OCI-LY7 (cell line): ENCODE measurements at places on chromosomes 1 and 21. TPM values are rescaled to one million over a fixed set of nuclear protein-coding genes. Genes with fewer than 3 reads are reported as not detected.

GRCh38 chr1:225021037-225021436 is 91.6 kb downstream of the DNAH14 start:
- no peak for DNase-seq

DNA sequence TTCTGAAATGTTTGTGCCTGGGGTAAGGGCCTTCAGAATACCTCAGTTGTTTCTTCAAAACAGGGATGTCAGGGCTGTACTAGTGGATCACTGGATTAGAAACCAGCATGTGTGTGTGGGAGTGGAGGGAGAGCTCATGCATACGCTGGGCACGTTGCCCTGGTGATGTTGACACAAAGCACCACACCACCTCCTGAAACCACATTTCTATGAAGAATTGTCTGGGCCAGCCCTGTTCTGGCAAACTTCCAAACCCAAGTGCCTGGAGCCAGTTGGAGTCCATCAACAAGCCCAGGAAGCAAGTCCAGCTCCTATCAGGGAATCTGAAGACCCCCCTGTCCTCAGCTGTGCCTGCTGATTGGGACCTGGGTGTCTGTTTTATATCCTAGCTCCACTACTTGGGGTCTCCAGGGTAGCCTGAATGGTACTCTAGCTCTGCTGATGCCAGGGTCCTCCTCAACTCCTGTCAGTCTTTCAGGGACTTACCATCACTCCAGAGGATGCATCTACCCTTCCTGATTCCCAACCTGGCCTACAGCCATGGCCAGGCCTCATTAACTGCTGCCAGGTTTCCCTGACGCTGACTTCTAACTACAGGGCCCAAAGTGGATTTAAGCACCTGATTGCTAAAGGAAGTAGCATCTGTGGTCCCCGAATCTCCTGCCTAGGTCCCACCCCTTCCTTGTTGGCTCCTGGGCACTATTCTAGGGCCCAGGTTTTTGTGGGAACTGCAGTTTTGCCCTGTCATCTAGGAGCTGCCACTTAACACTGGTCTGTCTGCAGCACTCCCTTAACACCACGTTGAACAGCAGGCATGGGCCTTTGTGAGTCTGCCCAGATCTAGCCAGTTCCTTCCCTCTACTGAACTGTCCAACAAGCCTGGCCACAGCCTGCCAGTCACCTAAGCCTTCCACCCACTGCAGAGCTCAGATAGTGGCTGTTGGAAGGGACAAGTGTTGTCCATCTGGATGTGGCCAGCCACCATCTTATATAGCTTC is 45.5 kb downstream of the LPAR3 start:
- no peak for DNase-seq

DNA sequence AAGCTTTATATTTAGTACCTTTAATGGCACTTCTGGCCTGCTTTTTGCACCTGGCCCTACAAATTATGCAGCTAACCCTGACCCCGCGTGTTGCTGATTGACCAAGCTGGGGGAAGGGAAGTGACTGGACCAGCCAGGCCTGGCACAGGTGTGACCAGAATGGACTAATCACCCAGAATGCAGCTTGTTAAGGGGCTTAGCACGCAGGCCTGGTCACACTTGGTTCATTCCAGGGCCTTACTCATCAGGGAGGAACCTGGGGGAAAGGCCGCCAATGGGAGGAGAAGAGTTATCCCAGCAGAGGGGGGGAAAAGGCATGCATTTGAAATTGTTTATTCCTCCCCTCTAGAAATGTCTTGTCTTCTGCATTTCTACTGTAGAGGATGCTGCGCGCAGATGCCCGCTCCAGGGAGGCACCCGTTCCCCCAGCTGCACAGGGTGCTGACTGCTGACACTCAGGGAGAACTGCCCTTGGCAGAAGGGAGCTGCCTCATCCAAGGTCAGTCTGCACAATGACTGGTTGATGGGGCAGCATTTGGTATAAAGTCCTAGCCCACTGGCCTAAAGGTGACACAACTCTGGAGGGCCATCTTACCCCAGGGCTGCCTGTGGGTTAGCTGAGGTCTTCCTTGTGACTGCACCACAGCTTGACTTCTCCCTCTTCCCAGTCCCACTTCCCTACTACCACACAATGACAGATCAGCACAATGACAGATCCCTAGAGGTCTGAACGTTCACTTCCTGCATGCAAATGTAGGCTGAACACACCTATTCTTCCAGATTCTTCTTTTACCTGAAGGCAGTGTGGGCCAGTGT is 29.0 kb downstream of the DHCR24 start:
- DNase-seq, result no peak

GRCh38 chr1:235074523-235075047 is 54.1 kb downstream of the TOMM20 start:
- peak; percentile 46 for DNase-seq

DNA sequence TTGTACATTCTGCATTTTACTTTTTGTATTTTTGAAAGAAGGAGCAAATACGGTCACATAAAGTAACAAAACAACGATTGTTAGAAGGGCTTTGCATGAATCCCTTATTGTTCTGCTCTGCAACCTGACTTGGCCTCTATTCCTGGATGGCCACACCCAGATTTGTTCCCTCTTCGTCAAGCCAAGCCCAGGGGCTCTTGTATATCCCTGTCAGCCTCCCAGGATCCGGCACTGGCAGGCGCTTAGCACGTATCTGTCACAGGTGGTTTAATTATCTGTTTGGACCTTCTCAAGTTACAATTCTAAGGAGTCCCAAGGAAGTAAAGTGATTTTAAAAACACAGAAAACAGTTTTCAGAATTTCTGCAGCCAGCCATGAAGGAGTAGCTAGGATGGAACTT is 28.0 kb downstream of the CRYAA start:
- DNase-seq, result no peak

- DNase-seq, result no peak
Measured at GRCh38 chr1:82485591-82486369, 685.0 kb downstream of the ADGRL2 start.

DNA sequence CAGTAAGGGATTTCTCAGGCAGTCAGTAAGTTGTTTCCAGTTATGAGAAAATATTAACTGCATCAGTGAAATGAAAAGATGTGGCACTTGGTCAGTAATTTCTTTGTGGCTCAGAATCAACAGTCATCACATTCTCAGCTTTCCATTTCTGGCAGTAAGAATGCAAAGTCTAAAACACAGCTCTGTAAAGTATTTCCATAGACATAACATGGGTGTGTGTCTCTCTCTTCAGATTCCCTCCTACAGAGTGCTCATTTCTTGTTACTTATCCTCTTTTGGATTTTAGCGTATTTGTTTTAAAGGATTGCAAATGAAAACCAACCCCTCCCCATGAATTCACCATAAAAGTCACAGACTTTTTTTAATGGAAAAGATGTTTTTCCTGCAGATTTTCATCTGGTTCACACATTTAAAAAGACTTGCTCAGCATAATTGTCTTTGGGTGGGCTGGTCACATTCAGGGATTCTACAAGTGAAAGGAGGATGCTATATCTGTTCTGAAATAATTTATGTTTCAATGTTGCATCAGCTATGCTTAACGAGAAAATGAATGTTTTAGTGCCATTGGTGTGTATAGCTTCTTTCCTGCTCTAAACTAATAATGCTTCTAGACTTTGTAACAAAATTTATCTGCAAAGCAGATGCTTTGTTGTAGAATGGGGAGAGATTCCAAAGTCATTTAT is 34.6 kb upstream of the CD55 start:
- no peak for DNase-seq

DNA sequence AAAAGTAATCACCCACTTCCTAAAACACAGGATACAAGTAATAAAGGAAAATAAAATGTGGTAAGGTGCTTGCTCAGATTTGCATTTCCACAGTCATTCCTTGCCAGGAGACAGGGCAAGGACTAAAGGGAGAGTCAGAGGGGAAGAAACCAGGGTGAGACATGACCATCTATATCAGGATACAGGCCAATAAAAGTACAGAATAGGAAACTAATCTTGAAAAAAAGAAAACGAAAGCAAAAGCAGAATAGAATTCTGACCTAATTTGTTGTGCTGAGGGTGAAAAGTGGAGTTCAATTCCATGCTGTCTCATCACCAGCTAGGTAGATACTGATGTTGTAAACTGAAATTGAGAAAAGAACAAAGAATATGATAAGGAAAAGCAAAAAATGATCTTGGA is 27.3 kb downstream of the JMJD4 start:
- DNase-seq, result no peak

DNA sequence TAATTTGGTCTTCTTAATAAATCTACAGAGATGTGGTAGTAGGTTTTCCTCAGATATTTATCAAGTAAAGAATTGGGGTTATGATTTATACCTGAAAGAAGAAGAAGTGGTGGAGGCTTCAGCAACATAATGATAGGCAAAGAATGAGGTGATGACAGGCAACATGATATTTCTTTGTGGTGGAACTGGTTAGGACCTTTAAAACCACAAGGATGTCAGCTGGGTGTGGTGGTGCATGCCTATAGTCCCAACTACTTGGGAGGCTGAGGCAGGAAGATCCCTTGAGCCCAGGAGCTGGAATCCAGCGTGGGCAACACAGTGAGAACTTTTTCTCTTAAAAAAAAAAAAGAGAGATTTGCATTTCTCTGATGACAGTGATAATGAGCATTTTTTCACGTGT is 34.1 kb upstream of the COL11A1 start:
- DNase-seq, result no peak

DNA sequence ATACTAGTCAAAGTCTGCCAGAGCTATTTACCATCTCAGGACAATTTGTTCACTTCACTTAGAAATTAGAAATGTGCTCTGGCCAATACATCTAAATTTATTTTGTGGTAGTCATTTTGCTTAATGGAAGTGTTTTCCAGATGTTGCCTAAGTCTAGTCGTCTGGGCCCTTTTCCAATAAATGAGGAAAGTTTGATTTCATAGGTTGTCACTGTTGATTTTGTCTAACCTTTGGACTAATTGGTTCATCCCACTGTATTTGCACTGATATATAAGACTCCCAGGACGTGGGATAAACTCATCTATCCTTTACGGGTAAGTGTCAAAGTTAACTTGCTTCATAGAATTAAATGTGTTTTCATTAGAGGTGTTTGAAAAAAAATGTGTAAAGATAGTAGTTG is 79.1 kb downstream of the TPR start:
- no peak for DNase-seq

DNA sequence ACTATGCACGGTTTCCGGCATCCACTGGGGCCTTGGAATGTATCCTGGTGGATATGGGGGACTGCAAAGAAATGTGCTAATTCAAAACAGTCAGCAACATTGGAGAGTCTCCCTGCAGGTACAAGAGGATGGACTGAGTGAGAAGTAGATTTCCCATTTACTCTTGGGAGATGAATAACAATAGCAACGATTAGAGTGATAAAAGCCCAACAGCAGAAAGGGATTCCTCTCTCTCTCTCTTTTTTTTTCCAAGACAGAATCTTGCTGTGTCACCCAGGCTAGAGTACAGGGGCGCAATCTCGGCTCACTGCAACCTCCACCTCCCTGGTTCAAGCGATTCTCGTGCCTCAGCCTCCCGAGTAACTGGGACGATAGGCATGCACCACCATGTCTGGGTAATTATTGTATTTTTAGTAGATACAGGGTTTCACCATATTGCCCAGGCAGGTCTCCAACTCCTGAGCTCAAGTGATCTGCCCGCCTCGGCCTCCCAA is 5.0 kb upstream of the SHCBP1L start:
- no peak for DNase-seq

DNA sequence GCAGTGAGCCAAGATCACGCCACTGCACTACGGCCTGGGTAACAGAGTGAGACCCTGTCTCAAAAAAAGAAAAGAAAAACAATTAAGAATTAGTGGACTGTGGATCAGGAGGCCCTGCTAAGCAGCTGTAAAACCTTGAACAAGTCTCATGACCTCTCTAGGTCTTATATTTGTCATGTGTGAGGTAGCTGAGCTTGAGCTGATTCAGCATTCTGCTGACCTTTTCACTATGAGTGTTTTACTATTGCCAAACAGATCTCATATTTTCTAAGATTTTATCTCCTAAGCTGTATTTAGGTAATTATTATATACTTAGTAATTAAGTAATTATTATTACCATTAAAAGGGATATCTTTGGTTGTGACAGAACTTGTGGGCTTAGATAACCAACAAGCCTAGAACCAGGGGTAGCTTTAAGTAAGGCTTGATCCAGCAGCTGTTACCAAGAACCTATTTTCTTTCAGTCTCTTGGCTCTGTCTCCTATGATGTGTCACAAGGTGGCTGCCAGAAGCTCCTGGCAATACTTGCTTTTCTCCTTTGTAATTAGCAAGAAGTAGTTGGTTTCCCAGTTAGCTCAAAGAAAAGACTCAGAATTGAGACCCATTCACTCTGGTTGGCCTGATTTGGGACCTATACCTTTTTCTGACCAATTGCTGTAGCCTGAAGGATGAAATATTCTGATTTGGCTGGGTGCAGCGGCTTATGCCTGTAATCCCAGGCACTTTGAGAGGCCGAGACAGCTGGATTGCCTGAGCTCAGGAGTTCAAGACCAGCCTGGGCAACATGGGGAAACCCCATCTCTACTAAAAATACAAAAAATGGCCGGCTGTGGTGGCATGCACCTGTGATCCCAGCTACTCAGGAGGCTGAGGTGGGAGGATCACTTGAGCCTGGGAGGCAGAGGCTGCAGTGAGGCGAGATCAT is 8.5 kb upstream of the ZC3H12A start:
- no peak for DNase-seq

- no peak for DNase-seq
Measured at GRCh38 chr1:11013160-11013531, 692 bp downstream of the TARDBP start.

- DNase-seq, result no peak
Measured at GRCh38 chr1:30824736-30825429, 67.3 kb upstream of the LAPTM5 start.

- peak; percentile 48 for DNase-seq
Measured at GRCh38 chr21:30831194-30831765, 1.7 kb upstream of the KRTAP7-1 start.

GRCh38 chr1:8097077-8097799 is 71.1 kb upstream of the ERRFI1 start:
- peak; percentile 54 for DNase-seq

- DNase-seq, result peak; percentile 75
Measured at GRCh38 chr1:202154766-202155477, 5.5 kb downstream of the PTPN7 start.

The NTRK1 gene
- total RNA-seq, result not detected in 2 replicates

The PDC gene
- not detected in 2 replicates for total RNA-seq

The MX2 gene
- total RNA-seq, result 3.5 and 4.5 TPM in 2 replicates

The FBXO28 gene
- total RNA-seq, result 17.4 and 20.1 TPM in 2 replicates

The NDUFS5 gene
- total RNA-seq, result 135 and 161 TPM in 2 replicates

The LYST gene
- 8.2 and 8.3 TPM in 2 replicates for total RNA-seq

The PRAMEF7 gene
- total RNA-seq, result not detected in 2 replicates
